ENCODE measurements at places on chromosomes 3 and 15.
A peak's percentile ranks its signal among the peaks of the same experiment; 100 is the strongest.

DNA sequence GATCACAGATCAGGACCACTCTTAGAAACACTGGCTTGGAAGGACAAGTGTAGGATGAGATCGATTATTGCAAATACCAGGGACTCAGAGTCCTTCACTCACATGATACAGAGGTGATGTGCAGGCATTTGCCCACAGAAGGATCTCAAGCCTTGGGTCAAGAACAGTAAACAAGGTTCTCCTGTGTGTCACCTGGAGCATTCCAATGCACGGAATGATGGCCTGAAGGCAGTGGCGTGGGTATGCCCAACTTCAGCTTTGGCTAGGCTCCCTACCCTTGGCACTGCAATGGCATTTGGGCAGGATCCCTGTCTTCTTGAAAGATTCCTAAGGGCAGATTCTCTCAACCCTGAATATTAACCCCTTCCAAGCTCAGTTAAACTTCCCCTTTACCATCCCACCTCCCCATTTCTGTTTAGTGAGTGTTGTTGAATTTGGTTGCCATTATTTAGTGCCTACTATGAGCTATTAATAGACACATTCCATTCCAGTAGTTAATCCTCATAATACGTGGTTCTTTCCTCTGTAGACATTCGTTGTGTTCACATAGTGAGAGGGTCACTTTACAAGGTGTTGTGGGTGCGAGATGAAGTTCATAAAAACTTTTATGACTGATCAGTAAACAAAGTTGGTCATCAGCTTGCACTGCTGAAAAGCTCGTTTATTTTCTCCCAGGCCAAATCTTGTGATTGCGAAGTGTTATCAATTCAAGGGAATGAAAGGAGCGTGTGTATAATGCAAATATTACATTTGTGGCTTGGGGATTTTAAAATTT is 1.1 kb upstream of the LZTFL1 start:
- no peak for DNase-seq

- peak; percentile 85 for DNase-seq
These were observed 16.4 kb downstream of the CHST13 start for GRCh38 chr3:126540342-126540849.

- no peak for DNase-seq
These were observed 53.6 kb downstream of the PAK2 start for GRCh38 chr3:196793246-196793645.

DNA sequence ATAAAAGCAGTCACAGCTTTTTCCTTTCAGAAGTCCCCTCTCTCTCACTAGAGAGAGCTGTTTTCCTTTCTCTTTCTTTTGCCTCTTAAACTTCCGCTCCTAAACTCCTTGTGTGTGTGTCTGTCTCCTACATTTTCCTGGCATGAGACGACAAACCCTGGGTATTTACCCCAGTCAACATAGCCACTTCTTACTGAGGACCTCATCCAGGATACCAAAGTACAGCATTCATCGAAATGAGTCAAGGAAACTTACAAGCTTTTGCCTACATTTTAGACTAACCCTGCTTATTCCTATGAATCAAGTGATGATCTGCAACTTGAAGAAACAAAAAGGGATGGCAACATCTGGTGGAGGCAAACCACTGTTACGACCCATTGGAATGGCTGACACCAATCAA is 16.7 kb downstream of the PATL2 start:
- no peak for DNase-seq

DNA sequence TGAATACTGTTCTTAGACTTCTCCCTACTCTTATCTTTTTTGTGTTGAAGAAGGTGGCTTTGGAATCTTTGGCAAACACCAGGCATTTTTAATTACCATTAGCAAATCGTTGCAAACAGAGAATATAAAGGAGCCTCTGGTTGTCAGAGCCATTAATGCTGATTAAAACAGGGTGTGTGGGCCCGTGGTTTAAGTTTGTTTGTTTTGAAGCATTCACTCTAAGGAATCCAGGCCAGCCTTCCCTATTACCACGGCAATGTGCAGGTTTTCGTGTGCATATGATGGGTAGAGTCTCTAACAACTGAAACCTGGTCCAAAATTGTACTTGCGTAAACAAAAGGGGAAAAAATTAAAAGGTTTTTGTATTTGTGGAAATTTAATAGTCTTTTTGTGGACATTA is 141.2 kb upstream of the GMNC start:
- DNase-seq = no peak

GRCh38 chr15:101329309-101329863 is 34.3 kb upstream of the SNRPA1 start:
- no peak for DNase-seq

DNA sequence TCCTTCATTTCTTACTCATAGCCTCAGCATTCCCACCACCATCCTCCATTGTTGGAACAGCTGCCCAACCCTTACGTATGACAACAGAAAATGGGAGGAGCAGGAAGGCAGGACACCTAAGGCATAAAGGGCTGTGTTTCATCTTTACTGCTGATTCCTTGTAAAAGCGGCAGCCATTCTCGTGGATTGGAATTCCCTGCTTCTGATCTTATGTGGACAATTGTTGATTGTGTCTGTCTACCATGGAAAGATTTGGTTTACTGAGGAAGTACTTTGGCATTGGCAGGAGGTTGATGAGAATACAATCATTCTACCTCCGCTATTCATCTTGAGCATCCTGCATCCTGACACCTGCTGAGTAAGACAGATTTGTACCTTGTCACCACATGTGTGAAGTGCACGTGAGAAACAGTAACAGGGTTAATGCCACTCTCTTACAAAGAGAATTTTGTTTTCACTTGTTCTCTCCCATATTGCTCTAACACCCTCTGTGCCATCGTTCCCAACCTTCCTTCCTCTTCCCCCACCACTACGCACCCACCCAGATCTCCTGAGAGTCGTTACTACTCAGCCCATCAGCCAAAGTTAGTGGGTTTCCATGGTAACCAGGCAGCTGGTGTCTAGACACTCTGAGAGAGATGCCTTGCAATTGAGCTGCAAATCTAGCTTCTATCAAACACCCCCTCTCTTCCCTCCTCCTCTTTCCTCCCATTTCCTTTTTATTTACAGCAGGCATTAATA is 75.7 kb downstream of the GAP43 start:
- no peak for DNase-seq

GRCh38 chr15:95106801-95107200 is 875.4 kb downstream of the MCTP2 start:
- DNase-seq = no peak

DNA sequence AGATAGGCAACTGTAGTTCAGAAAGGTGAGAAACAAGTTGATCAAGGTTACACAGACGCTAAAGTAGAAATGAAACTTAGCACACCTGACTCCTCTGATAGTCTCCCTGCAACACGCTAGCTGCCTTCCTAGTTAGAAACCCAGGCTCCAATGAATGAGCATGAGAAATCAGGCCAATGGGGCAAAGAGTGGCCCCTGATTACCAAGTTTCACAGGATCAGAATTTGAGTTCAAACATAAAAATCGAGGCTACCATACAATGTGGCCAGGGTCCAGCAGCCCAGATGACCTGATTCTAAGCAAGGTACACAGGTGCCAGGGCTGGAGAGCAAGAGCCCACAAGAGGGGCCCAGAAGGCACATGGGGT is 7.7 kb downstream of the PLD1 start:
- DNase-seq = no peak

GRCh38 chr3:24339266-24339825 is 155.3 kb downstream of the THRB start:
- DNase-seq = no peak

DNA sequence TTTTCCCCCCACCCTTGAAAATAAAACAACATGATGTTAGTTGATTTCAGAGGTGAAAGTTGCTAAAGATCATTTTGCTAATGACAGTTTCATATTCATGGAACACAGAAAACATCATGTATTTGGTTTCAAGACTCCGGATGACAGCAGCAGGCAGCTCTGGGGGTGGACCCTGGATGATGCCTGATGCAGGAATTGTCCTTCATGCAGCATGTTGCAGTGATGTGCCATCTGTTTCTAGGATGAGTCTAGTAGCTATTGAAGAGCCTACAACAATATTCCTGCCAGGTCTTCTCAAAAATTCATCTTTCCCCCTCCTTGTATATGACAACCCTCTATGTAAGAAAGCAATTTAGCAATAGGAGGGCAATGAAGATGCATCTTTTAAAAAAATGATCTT is 108.3 kb downstream of the SV2B start:
- DNase-seq = no peak

DNA sequence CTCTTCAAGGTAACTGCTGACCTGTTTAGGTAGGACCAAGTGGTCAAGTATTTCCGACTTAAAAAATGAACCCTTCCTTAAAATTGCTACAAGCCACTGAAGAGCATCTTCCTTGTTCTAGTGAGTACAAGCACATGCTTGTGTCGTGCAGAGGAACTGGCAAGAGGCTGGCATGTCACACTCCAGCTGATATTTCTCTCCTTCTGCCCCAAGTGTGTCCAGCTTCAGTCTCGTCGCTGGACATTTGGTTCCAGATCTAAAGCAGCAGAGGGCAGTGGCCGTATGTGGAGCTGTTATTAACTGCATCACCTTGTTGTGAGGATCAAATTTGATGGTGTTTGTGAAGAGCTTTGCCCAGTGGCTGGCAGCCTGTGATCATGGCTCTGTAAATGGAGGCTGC is 10.0 kb downstream of the RBP2 start:
- DNase-seq = no peak

Measured in aorta (tissue), 5 donors.